ENCODE measurements at places on chromosomes 5 and 9.

DNA sequence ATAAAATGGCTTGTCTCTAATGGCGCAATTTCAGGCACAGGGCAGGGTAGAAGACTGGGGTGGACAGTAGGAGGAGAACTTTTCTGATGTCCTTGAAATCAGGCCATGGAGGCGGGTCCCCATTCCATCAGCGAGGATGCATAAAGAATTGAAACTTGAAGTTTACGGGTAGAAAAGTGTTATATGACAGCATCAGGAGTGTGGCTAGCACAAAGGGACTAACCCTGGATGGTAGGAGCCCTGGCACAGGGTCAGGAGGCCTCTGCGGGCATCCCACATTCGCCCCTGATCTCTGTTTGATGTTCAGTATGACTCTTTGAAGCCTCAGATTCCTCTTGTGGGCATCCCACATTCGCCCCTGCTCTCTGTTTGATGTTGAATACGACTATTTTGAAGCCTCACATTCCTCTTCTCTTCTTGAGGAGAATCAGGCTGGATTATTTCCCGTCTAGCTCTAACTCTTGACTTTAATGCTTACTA lies 94.8 kb upstream of the ADRA1B start:
- no peak for DNase-seq

GRCh38 chr9:16824545-16825330 lies 45.7 kb downstream of the BNC2 start:
- DNase-seq, result no peak

DNA sequence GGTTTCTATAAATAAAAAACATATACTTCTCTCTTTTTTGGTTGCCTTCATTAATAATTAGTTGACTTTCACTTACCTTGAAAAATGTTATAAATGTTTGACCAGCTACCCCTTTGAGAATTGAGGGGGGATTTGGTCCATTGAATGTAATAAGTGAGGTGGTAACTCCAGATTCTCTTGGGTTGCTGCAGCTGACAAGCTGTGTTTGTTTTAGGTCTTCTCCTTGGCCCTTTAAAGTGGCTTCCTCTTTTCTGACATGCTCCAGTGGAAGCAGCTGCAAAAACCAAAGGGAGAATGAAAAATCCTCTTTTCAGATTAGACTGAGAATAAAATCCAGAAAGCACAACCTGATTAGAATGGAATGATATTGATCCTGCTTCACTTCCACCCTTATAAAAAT lies 410.5 kb downstream of the TMEM38B start:
- DNase-seq, result no peak

- no peak for DNase-seq
Observed at GRCh38 chr9:34994260-34994899, 4.8 kb downstream of the DNAJB5 start.

DNA sequence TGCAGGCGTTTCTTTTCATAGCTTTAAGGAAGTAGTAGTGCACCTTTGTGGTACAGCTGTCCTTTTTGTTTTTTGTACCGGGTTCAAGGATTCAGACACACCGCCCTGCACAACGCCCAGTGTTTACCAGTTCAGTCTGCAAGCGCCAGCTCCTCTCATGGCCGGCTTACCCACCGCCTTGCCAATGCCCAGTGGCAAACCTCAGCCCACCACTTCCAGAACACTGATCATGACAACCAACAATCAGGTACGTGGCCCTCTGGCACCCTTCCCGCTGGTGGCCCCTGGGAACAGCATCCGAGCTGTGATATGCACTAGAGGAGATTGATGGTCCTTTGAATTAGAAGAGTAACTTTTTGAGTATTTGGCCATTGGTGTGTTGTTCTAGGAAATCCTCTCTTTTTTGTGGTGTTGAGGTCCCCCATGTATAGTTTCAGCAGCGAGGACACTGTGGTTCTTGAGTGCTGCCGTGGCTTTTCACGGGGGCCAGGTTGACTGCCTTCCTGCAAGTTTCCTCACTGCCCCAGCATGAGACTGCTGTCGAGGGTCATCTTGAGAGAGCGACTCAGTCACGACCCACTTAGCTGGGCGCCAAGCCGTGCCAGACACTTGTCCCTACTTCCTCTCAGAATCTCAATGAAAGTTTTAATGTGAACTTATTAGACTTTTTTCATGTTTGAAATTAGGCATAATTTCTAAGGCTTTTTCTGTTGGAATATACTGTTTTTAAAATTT lies 37.9 kb downstream of the TENT4A start:
- no peak for DNase-seq

GRCh38 chr9:88988796-88989641 lies 2.2 kb upstream of the S1PR3 start:
- DNase-seq, result no peak

DNA sequence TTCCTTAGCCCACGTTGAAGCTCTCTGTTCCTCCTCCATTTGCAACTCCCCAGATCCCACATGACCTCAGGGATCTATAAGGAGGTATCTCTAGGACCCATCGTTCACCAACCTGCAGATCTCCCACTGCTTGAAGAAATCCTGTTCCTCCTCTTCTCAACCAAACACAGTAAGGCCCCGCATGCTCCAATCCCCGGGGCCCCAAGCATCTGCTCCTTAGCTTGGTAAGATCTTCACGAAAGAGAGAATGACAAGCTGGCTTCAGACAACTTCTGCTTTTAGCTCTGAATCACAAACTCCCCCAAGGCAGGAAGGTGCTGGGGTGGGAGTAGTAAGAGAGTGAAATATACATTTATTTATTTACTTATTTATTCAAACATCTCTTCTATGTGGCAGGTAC lies 33.0 kb upstream of the ARHGAP26 start:
- DNase-seq, result no peak

All from NCI-H510A (cell line).